Common myeloid progenitor, CD34-positive (primary cell): ENCODE measurements at places on chromosomes 7 and 10.
A peak's percentile ranks its signal among the peaks of the same experiment; 100 is the strongest.

DNA sequence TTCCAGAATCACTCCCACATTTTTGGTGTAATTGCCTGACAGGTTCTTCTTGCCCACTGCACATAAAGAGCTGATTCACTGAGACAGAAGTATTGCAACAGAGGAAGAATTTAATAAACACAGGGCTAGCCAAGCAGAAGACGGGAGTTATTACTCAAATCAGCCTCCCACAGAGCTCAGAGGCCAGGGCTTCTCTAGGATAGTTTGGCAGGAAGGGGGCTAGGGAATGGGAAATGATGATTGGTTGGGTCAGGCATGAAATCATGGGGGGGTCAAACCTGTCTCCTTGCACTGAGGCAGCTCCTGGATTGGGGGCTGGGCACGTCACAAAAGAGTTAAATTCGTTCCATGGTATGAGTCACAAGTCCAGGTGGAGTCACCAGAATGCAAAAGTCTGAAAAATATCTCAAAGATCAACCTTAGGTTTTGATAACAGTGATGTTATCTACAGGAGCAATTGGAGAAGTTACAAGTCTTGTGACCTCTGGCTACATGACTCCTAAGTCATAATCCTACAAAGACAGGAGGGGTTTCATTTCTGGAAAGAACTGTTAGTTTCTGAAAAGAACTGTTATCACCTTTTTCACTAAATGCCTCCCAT, 30.2 kb upstream of the ERCC6 start:
- DNase-seq, result no peak

- DNase-seq, result no peak
Observed at GRCh38 chr10:89122433-89123051, 84.6 kb downstream of the CH25H start.

DNA sequence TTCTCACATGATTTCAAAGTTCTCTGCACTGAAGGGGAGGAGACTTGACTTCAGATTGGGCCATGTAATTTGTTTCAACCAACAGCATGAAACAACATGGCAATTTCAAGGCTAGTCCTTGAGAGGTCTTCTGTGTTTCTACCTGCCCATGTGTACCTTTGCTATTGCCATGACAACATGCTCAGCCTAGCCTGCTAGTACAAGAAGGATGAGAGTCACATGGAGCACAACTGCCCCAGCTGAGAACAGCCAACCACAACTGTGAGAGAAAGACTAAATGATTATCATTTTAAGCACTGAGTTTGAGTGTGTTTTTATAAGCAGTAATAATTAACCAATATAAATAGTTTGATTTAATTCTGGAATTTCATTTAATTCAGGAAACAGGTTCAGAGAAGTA, 41.9 kb downstream of the ANKMY2 start:
- no peak for DNase-seq

GRCh38 chr10:25934621-25935139, 651 bp downstream of the MYO3A start:
- peak; percentile 33 for DNase-seq

- no peak for DNase-seq
Observed at GRCh38 chr10:124378881-124379471, 39.7 kb downstream of the OAT start.

DNA sequence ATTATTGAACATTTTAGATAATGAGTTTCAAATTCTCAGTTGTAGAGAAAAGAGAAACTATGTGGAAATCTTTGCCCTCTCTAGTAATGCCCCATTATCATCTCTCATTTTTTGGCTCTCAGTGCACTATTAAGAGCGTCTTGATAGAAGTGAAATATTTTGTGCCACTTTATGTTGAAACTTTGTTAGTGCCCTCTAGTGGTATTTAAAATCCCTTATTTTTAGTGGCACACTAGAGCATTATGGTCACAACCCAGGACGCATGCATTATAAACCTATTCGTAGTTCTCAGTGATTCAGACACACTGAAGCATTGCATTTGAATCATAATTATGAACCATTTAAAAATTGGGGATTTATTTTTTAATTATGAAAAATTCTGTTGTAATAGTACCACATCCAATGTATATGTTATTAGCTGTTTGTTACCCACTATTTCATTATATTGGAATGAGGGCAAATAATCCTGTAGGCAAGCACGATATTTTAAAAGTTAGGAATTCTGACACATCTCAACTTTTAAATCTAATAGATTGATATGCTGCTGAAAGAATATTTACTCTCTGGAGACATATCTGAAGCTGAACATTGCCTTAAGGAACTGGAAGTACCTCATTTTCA, 21.9 kb downstream of the PDCD4 start:
- DNase-seq, result peak; percentile 58

- DNase-seq, result no peak
Observed at GRCh38 chr10:17169803-17170202, 31.7 kb downstream of the TRDMT1 start.

DNA sequence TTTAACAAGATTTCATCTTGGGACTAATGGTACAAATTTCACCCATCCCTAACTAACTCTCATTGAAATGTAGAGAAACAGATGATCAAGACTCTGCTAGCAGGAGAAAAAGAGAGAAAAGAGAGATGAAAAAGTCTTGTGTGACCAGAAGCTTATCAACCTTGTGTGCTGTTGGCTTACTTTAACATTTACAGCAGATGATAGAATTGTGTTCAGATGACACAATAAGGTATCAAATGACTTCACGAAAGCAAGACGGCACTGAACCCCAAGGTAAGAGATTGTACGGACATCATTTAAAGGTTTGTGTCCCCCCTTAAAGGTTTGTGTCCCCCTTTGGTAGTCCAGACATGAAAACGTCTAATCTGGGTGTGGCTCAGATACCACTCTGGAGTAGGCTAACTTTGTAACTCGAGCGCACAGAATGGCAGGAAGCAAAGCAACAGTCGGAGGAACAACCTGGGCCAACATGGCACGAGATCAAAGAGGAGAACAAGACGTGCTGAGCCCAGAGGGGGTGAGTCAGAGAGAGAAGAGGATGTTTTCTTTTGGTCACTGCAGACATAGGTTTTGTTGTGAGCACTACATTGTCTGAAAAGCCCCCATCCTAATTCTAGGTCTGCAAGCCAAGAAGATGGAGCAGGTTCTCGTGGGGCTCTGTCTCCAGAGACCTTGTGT, 10.4 kb upstream of the LMBR1 start:
- DNase-seq, result peak; percentile 30

DNA sequence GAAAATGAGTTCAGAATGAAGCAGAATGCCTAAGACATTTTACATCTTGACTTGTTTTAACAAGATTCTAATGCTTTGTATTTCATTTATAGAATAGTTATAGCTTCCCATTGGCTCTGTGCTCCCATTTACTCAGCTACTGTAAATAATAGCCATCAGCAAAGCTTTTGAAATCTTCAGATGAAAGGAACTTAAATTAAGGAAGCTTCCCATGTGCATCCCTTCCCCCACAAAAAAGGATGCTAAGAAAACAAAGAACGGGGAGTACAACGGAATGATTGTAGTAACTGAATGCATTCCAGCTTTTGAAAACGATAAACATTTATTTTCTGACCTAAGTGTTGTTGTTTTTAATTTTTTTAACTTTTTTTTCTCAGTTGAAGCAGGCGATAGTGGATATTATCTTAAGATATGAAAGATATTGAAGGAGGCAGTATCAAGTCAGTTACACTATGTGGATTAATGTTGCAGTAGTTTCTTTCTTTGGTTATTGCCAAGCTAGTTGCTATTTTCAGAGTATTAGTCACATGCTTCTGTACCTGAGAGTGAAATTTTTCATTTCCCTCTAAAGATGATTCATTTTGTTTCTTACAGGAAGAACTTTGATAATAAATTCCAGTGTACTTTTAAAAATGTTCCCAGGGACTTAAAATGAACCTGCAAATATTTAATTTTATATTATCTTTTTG, 129.2 kb downstream of the KCND2 start:
- DNase-seq, result no peak

DNA sequence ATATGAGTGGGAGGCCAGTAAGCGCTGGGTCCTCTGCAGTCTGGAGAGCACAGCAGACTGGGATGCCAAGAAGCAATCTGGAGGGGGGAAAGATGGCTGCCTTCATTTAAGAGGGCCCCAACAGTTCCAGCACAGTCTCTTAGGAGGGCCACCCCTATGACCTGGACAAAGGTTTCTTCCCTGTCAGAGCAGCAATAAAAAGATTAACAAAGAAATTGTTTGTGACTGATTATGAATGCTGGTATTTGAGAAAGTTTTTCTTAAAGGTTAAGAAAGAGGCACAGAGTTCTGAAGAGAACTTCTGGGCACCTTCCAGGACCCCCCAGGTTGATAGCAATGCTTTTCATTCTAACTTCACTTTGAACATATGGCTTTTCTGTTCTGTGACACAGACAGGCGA, 52.3 kb downstream of the CYP26A1 start:
- DNase-seq, result no peak

DNA sequence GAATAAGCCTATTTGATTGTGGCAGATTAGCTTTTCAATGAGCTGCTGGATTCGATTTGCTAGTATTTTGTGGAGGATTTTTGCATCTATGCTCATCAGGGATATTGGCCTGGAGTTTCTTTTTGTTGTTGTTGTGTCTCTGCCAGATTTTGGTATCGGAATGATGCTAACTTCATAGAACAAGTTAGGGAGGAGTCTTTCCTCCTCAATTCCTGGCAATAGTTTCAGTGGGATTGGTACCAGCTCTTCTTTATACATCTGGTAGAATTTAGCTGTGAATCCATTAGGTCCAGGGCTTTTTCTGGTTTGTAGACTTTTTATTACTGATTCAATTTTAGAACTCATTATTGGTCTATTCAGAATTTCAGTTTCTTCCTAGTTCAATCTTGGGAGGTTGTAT, 43.4 kb upstream of the KLF14 start:
- no peak for DNase-seq

DNA sequence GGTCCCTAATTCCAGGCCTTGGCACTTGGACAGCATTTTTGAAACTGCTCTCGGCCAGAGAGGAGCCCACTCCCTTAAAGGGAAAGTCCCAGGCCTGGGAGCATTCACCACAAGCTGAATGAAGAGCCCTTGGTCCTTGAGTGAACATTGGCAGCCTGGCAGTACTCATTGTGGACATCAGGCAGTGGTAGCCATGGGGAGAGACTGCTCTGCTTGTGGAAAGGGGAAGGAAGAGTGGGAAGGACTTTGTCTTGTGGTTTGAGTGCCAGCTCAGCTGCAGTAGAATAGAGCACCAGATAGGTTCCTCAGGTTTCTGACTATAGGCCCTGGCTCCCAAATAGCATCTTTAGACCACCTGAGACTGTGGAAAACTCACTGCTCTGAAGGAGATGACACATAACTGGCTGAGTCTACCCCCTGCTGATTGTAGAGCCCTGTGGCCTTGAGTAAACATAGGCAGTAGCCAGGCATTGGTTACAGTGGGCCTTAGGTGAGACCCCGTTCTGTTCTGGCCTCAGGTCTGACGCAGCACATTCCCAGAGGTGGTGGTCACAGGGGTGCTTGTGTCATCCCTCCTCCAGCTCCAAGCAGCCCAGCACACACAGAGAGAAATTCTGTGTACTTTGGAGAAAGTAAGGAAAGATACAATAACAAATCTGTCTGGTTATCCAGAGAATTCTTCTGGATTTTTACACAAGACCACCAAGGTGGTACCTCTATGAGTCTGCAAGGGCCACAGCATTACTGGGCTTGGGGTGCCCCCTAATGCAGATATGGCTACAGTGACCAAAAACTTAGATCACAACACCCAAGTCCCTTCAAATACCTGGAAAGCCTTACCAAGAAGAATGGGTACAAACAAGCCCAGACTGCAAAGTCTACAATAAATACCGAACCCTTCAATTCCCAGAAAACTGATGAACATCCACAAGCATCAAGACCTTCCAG, 153.8 kb downstream of the GNAI1 start:
- DNase-seq, result peak; percentile 68

GRCh38 chr7:85725026-85725425, 538.2 kb upstream of the SEMA3D start:
- DNase-seq, result no peak

DNA sequence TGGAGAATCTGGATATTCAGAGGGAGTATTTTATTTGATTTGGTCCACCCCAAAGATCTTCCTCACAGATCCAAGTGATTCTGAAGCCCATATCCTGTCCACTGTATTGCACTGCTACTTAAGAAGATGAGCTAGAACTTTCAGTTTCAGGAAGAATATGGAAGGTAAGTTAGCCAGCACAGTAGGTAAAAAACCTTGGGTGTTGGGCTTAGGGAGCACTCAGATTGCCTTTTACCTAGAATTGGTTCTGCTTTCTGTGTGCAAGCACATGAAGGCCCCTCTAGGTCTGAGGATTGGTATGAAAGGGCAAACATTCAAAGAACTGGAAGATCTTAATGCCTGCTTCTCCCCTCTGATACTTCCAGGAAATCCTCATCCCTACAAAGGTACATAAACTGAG, 146.7 kb upstream of the COL1A2 start:
- DNase-seq, result no peak

GRCh38 chr10:86744067-86744725, 12.2 kb upstream of the BMPR1A start:
- no peak for DNase-seq

DNA sequence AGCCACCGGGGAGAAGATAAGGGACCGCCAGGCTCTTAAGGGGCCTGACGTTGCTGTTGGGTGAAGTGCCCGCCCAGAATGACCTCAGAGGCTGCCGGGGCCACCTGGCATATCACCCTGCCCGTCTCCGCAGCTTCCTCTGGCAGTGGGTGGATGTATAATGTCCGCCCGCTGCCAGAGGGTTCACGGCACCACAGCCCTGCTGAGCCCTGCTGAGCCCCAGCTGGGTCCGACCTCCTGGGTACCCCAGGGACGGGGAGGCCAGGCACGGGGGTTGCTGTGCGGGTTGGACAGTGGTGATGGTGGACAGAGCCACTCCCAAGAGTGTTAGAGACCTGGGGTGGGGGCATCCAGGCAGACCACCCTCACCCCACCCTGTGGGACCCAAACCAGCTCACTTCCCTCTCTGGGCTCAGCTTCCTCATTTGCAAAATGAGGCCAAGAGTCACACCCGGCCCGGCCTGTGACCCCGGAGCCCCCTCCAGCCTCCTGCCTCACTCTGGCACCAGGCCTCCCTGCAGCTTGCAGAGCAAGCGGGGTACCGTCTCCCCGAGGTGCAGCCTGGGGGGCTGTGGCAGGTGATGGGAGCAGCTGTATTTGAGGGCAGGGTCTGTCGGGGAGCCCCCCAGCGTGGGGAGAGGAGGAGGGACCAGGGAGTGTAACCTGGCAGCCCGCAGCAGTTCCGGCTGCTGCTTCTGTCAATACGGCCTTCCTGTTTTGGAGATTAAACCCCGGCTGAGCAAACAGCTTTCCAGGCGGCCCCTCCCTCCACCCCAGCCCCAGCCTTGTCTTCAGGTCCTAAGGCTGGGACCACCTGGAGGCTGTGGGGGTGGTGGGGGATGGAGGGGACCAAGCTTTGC, 8.4 kb upstream of the LFNG start:
- DNase-seq, result peak; percentile 91
